Breast epithelium (tissue), 4 donors: ENCODE measurements at places on chromosomes 4 and X. TPM values are rescaled to one million over a fixed set of nuclear protein-coding genes. Genes with fewer than 3 reads are reported as not detected.

DNA sequence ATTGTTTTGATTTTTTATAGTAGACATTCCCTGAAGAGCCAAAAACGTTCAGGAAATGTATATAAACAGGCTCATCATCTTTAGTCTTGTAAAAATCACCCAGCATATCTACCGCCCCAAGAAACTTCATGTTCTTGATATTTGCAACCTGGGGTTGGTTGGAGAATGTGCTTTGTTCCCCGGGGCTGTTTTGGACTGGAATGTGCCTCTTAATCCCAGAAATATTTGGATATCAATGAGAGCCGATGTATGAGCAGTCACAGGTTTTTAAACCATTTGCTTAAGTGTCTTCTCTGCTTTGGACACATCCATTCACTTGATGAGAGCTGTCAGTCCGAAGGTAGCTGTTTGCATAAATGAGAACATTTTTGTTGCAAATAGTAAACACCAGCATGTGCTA, 449.7 kb downstream of the PCDH7 start:
- no peak for DNase-seq

- no peak for DNase-seq
These were observed 144.9 kb downstream of the STIM2 start for GRCh38 chr4:27005501-27005900.

GRCh38 chr4:153512162-153512852, 46.1 kb downstream of the TMEM131L start:
- DNase-seq, result no peak

DNA sequence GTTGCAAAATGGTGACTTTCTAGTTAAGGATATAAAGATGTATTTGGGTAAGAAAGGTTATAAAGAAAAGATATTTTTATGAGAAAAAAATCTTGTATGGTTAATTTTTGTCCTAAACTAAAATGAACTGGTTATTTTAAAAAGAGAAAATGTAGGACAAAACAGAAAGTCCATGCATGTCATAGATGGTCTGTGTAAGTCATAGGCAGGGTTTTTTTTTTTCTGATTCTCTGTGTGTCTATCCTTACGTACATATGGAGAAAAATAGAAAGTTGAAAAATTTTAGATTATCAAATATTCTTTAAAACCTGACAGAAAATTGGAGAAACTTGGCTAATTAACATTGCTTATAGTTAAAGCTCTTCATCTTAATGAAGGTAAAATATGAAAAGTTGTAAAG, 493.4 kb downstream of the IQCM start:
- no peak for DNase-seq

DNA sequence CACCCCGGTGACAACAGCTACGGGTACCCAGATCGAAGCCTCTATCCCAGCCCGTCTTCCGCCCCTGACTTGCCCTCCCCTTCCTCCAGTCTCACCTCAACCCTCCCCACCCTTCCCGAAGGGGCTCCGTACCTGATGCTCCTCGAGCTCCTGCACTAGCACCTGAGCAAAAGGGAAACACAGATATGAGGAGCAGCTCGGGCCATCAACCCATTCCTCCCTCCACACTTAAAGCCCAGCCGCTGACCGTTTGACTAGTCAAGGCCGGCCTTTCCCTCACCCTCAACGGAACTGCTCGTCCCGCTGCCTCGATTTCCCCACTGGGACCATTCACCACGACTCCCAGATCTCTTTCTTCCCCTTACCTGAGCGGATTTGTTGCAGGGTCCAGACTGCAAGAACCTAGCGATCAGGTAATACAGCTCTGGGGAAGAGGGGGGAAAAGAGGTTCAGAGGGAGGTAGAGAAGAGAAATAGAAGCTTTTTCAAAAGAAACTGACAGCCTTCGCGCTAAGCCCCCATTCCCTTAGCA, 731 bp downstream of the BRWD3 start:
- peak; percentile 19 for DNase-seq

DNA sequence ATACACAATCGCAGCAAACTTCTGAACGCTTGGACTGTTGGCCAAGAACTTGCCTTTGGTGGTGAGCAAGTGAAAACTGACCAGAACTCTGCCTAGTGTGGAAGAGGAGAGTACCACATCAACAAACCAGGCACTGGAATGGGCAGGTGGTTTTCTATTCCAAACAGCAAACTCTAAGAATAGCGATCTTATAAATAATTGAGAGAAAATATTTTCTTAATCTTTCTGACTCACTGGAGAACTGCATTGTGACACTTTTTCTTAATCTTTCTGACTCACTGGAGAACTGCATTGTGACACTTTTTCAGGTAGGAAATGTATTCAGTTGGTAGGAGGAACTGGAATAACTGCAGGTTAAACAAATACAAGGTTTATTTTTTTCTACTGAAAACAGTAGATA, 57.0 kb upstream of the SORBS2 start:
- no peak for DNase-seq

DNA sequence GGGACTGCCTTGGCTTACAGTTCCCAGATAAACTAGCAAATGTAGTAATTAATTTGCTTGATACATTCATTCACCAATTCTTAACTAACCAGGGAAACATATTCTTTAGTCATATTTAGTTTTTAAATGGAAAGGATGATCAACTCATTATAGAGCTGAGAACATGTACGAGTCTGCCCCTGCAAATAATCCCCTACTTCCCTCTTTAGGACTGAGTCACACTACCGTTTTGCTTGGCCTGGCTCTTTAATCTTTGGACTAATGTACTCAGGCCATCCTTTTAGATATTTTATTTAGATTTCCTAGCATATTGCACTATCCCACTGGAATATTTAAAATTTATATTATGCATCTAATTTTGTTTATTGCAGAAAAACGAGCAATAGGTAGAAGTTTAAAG, 105.5 kb upstream of the LCORL start:
- DNase-seq, result no peak

DNA sequence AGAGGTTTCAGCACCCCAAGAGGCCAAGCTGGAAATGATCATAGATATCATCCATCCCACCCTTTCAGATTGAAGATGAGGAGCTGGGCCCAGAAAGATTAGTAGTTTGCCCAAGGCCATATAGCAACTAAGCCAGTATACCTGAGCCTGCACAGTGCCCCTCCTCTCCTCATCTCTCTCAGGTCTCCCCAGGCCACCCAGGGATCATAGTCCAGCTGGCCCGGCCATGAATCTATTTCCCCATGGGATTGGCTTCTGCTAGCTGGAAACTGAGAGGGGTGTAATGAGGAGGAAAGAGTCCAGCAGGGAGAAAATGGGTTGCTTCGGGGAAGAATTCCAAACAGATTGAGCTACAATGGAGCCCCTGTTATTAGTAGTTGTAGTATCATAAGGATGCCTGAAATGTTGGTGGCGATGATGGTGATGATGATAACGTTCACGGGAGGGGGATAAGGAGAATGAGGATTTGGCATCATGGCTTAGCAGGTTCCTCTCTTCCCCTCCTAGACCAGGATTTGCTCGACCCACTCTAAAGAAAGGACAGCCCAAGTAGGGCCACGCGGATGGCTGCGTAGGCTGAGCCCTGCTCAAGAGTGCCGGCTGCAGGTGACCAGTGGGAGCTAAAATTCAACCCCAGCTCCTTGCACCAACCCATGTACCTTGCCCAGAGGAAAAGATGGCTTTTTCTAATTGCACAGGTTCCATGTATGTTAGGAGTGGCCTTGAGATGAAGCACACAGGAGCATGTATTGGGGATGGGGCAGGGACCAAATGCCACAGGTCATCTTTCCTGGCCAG, 117.8 kb upstream of the PJA1 start:
- DNase-seq, result no peak

DNA sequence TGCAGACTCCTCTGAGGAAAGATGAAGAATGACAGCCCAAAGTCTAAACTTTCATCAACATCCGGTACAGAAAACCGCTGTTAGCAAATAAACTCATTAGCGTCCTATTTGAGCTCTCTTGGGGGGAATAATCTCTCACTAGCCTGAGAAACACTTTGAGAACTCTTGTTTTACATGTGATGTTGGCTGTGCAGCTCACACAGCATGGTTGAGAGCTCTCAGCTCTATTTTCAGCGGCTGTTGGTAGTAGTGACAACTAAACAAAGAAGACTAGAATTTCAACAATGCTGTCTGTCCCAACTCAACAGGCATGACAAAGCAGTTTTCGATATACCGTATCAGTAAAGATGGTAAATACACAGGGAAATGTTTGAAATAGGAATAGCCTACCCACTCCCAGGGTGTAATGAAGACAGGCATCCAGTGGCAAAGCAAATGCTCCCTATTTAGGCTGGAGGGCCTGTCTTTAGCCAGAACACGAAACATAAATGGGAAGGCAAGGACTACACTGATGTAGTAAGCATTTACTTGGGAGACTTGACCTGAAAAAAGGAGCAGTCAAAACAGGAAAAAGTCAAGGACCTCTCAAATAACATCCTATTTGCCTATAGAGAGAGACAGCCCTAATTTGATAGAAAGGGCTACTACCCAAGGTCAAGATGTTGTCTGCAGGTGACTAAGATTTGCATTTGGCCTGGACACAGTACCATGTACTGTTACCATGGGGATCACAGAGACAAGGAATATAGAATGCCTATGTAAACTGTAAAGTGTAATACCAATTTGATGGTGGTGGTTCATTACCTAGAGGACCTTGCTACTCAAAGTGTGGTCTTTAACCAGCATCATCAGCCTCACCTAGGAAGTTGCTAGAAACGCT, 60.4 kb downstream of the PPEF2 start:
- DNase-seq, result no peak

DNA sequence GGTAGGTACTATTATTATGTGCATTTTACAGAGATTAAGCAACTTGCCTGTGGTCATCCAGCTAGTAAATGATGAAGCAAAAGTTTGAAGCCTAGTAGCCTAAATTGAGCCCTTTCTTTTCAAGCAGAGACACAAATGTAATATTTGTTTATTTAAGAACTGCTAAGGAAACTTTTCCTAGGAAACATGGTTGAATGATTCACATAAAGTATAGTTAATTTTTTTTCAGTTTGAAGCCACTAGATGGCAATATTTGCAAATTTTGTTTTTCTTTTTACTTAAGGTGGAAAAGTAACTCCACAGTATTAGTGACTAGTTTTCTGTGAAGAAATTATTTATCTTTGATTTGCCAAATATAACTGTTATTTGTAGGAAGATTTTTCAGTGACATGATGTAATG, 52.8 kb upstream of the ANKRD17 start:
- DNase-seq, result no peak

Gene DRD5
- not detected for total RNA-seq

Gene PDZD4
- 5.6 TPM for total RNA-seq

Gene PNPLA4
- 22.4 TPM for total RNA-seq
